GM18507 (cell line): ENCODE measurements at places on chromosomes 2 and 18.
A peak's percentile ranks its signal among the peaks of the same experiment; 100 is the strongest.

DNA sequence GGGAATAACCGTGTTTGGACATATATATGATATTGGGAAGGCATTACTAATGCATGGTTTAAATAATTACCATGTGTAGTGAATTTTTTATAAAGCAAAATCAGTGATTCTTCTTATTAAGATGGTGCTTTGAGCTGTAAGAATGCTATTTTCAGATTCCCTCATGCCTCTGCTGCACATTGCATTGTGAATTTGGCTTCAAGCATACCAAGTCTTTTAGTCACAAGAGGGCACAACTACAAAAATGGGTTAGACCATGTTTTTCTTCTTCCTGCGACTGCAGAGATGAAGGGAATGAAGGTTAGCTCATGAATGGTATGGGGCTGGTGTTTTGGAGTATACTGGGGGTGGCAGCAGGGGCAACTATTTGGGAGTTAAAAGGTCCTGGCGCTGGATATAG is 320.1 kb downstream of the SLC4A3 start:
- DNase-seq, result no peak

DNA sequence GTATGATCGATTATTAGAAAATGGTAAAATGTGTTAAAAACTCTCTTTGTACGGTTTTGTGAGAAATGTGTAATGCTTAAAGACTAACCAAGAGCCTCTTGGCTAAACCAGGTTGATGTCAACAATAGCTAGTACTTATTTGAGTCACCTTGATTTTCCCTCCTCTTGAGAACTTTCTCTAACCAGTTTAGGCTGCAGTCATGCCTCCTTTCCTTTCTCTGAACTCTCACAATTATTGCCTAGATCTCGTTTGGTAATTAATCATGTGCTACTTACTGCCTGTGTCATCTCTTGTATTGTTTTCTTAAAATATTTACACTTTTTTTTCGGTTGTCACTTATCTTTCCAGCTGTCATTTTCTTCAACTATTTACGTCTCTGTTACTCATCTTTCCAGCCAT is 1.1 kb upstream of the EPC2 start:
- DNase-seq, result no peak

DNA sequence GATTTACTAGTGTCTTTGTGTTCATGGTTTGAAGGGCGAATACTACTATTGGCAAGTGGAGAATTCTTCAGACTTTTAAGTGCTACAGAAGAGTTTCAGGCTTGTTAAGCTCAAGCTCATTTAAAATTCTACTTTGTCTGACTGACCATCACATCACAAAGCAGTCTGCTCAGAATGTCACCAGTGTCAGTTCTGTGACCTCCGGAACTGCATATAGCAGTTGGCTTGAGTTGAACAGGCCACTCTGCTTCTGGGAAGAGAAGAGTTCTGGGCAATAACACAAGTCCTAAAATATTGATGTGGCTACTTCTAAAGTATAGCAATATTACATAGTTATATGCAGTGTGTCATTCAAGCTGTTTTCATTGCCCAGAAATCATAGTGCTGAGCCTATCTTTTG is 245.0 kb upstream of the BOD1L2 start:
- no peak for DNase-seq

DNA sequence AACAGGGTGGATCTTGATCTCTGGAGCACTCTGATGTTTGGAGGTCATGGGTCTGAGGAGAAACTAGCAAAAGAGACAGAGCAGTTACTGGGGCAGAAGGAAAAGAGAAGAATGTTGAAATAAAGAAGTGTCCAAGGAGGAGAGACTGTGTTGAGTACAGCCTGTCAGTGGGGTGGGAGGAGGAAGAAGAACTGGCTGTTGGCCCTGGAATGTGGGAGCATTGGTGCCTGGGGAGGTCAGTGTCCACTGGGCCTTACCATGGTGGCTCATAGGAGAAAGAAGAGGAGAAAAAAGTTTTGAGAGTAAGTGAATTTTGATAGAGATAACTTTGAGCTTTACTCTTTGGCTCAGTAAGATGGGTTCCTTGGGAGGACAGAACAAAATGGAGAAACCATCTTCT is 499.0 kb downstream of the TXNL1 start:
- DNase-seq, result no peak

DNA sequence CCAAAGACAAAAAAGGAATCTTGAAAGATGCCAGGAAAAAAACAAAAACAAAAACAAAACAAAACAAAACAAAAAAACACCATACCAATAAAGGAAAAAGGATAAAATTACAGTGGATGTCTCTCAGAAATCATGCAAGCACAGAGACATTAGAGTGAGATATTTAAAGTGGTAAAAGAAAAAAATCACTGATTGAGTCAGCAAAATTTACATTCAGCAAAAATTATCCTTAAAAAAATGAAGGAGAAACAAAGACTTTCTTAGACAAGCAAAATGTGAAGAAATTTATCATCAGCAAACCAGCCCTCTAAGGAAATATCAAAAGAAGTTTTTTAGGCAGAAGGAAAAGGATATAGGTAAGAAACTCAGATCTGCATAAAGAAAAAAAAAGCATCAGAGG is 10.2 kb upstream of the GKN1 start:
- DNase-seq, result no peak

- no peak for DNase-seq
These were observed 58.2 kb downstream of the PMAIP1 start for GRCh38 chr18:59957957-59958356.

DNA sequence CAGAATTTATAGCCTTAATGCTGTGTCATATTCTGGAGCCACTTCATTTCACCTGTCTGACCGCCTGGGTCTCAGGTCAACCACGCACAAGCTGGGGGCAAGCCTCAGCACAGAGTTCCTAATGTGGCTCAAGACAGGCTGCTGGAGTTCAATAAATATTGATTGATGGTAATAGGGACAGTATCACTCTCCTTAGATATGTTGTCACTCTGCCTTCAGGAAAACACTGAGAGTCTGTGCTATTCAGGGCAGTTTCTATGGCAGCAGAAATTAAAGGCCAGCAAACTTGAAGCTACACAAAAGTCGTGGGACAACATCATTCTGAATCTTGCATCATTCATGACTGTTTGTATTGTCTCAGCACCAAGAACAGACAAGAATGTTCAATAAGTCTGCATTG is 696.1 kb downstream of the METTL4 start:
- no peak for DNase-seq

DNA sequence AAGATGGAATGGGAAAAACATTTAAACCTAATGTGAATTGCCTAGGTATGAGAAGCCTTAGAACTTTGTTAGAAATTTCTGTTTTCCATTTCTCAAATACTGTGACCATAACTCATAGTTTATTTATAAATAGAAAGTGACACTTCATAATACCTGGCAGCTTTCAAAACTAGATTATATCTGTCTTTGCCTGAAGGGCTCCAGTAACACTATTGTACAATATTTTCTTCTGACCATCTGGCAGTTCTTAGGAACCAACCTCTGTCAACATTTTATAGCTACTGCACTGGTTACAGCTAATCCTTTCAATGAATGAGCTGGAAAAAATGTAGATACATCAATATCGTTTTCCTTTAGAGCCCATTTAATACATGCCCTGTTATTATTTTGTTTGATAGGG is 237.4 kb downstream of the CAMKMT start:
- no peak for DNase-seq

DNA sequence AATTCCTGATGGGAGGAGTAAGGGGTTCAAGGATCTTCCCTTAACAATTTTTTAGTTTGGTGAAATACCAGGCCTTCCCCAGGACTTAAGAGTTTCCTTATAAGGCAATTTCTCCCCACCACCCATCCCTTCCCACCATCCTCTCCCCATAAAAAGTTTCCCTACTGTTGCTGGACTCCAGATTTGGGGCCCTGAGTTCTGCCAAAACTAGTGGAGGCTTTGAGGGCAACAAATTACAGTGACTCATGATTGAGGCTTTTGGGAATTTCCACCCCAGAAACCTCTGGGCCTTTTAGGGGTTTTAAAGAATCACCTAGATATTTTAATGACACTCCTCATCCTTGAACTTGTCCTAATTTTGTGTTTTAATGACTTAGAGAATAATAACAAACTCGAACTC is 14.3 kb upstream of the EN1 start:
- no peak for DNase-seq

DNA sequence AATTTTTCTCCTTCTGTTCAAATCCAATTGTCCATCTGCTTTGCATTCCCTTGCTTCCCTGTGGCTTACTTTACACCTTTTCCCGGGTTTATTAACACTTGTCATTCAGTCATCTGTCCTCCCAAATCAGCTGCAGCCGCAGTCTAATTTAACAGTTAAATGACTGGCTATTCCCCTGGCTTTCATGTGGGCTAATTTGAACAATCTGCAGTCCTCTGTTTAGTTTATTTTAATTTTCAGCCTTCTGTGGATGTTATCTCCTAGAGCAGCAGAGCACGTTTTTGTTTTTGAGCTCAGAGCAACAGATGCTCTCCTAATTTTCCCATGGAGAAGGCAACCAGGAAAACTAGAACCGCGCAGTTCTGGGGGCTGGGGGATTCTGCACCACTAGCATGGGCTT is 55.0 kb downstream of the MEP1B start:
- DNase-seq, result no peak

DNA sequence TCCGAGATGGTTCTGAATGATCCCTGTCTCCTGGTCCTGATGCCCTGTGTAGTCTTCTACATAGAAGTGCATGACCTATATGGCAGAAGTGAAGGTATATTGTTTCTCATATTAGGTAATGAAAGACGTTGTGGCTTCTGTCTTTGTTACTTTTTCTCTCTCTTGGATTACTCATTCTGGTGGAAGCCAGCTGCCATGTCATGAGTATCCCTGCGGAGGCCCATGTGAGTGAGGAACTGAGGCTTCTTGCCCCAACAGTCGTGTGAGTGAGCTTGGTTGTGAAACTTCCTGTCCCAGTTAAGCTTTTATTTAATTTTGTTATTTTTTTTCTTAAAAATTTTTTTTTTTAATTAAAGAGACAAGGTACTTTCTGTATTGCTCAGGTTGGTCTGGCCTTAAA is 134.7 kb downstream of the UBR3 start:
- DNase-seq, result no peak

- no peak for DNase-seq
These were observed 3.2 kb downstream of the ALLC start for GRCh38 chr2:3661149-3661660.

- no peak for DNase-seq
These were observed 59.1 kb upstream of the PAX8 start for GRCh38 chr2:113337809-113338208.

- no peak for DNase-seq
These were observed 53.4 kb downstream of the SLC40A1 start for GRCh38 chr2:189527041-189527750.

DNA sequence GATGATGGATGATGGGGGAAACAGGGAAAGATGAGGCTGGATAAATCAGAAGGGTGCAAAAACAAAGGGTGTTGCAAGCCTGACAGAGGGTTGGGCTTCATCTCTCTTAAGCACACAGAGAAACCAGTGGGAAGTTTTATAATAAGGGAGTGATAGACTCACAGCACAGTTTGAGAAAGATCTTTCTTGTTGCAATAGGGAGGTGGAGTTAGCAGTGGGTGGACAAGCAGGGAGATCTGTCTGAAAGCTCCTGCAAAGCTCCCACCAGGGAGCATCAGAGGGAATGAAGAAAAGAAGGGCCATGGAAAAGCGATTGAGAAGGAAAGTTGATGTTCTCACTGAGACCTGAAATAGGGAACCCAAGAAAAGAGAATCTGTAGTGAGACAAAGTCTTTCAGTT is 64.9 kb downstream of the BOD1L2 start:
- DNase-seq, result no peak

GRCh38 chr18:56036741-56037140 is 448.7 kb upstream of the TCF4 start:
- no peak for DNase-seq

DNA sequence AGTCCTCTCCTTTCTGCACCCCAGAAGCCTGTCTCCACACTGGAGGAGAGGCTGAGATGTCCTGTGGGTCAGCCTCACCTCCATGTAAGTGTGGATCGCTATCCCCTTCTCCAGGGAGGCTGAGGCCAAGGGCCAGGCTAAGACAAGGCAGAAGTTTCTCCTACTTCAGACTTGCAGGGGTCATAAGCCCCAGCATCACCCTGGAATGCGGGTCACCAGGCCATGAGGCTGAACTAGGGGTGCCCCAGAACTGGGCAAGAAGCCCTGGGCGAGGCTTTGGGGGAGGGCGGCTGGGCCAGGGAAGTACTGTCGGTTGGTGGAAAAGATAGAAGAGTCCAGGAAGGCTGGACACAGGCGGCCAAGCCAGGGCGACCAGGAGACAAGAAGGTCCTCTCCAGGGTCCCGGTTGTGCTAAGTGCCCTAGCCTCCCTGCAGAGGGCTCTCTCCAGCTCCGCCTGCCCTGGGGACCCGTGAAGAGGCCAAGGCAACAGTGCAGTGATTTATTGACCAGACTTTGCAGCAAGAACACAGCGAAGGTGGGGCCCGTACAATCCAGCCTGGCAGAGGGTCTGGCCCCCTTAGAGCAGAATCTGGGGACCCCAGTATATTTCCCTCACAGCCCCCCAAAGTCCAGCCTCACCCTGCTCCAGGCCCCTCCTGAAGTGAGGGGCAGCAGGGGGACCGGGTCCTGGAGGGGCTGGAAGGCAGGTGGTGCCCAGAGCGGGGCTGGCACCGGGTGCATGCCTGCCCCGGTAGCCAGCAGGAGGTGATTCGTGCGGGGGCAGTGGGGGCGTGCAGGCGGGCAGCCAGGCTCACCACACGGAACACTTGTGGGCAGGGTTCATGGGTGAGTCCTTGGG is 8.1 kb downstream of the ECEL1 start:
- no peak for DNase-seq

- DNase-seq, result no peak
These were observed 144.6 kb downstream of the ARL4C start for GRCh38 chr2:234352270-234352669.

GRCh38 chr18:26307161-26307773 is 81.0 kb downstream of the TAF4B start:
- peak; percentile 46 for DNase-seq

GRCh38 chr2:232549655-232550353 is 553 bp downstream of the TIGD1 start:
- DNase-seq, result no peak

GRCh38 chr2:17036361-17036760 is 370.7 kb upstream of the CYRIA start:
- no peak for DNase-seq

GRCh38 chr2:179264368-179265081 is at the start of gene SESTD1:
Gene SESTD1, minus strand, starts transcription at chr2:179264832. Its CDS starts 72,991 bp downstream, at chr2:179191841.
- peak; percentile 40 for DNase-seq

DNA sequence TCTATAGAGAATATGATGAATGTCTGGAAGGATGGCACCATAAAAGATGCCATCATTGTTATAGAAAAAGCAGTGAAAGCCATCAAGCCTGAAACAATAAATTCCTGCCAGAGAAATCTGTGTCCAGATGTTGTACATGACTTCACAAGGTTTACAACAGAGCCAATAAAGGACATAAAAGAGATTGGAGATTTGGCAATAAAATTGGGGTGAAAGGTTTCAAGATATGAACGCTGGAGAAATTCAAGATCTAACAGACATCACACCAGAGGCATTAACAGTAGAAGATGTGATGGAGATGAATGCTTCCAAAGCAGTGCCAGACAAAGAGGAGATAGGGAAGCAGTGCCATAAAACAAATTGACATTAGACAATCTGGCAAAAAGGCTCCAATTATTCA is 518.8 kb upstream of the ACVR2A start:
- DNase-seq, result no peak

GRCh38 chr2:620004-620403 is 57.2 kb downstream of the TMEM18 start:
- DNase-seq, result no peak

- no peak for DNase-seq
These were observed 210.3 kb downstream of the ZRANB3 start for GRCh38 chr2:135320465-135321355.

GRCh38 chr2:169260246-169260645 is 102.1 kb downstream of the LRP2 start:
- DNase-seq, result no peak
